NCI-H1092 treated with DMSO at 0.1 percent for 48 hours (cell line): ENCODE measurements at places on chromosomes 16 and 17.

GRCh38 chr17:8062435-8062806 lies 23.6 kb downstream of the ALOX15B start:
- no peak for DNase-seq

DNA sequence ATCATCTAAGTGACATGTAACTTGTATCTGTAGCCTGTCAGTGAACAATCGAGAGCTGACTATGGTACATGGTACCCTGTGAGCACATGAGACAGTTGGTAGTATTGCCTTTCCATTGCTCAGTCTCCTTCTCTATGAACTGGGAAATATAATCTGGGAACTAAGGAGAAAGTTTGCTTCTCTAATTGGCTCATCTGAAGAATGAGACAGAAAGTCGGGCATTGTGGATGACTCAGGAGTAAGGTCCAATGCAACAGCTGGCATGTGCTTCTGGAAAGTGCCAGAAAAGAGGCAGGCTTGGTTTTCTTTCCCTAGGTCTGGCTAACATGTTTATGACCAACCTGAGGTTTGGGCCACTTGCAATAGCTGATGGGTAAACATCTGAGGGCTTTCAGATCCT lies 51.9 kb downstream of the ZZEF1 start:
- no peak for DNase-seq

DNA sequence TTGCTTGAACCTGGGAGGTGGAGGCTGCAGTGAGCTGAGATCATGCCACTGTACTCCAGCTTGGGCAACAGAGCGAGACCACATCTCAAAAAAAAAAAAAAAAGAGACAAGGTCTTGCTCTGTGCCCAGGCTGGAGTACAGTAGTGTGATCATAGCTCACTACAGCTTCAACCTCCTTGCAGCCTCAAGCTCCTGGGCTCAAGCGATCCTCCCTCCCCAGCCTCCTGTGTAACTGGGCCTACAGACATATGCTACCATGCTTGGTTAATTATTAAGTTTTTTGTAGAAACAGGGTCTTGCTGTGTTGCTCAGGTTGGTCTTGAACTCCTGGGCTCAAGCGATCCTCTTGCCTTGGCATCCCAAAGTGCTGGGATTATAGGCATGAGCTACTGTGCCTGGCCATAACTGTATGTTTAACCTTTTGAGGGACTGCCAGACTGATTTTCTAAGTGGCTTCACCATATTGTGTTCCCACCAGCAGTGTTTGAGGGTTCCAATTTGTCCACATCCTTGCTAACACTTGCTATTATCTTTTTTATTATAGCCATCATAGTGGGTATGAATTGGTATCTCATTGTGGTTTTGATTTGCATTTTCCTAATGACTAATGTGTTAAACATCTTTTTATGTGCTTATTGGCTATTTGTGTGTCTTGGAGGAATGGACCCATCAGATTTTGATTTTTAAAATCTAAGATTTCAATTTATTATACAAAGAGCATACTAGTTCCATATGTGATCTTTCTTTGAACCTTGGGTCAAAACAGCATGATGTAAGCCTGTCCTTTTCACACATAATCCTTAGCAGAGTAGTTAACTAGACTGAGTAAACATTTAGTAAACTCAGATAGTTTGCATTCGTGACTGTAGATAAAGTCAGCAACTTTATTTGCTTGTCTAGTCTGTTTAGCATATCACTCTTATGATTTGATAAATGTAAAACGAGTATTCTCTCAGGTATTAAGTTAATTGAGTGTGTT lies 38.1 kb upstream of the KPNB1 start:
- no peak for DNase-seq

DNA sequence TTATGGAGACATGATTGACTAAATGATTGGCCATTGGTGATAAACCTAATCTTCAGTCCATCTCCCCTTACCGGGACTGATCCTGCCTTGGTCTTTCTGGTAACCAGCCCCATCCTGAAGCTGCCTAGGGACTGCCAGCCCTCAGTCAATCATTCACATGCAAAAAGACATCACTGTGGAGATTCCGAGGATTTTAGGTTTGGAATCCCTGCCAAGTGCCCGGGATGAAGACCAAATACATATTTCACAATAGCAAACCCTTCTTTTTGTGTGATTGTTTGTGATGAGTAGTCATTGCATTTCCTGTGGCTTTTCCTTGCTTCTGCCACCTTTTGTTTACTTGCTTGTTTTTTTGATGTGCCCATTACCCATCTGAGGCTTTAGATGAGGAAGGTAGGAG lies 44.0 kb downstream of the EPN2 start:
- no peak for DNase-seq

GRCh38 chr17:10976401-10976800 lies 138.5 kb upstream of the PIRT start:
- DNase-seq, result no peak

- DNase-seq, result no peak
Measured at GRCh38 chr16:81693744-81694303, 85.3 kb upstream of the PLCG2 start.

DNA sequence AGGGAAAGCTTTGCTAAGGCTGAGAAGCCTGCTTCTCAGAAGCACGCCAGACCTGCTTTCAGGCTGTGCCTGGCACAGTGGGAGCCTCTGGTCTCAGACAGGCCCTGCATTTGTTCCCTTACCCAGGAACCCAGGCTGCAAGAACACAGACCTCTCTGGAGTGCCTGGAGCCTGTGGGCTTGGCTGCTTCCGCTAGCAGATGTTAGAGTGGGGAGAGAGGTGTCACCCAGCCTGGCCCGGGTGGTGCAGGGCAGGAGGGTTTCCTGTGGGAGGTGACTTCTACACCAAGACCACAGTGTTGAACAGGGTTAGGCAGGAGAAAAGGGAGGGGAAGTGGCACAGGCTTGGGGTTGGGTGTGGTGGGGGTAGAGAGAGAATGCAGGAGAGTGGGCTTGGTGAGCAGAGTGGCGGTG lies 35.8 kb upstream of the ADGRG1 start:
- DNase-seq, result no peak

GRCh38 chr16:69564845-69565670 lies 708 bp upstream of the NFAT5 start:
- no peak for DNase-seq

DNA sequence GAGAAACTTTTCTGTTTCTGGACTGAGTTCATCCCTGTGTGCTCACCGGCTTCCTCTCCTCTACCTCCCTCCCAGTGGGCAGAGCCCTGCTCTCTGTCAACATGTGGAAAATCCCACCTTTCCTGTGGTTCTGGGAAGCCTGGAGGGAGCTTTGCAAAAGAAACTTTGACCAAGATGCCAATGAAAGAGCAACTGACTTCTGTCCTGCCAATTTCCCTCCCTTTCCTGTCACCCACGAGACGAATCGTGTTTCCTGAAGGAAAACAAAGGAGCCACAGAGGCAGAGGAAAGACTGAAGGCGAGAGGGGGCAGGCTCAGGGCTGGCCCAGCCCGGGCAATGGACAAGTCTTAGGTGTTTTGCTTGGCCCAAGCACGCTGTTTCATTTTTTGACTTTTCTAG lies 82.8 kb downstream of the PLCG2 start:
- no peak for DNase-seq

DNA sequence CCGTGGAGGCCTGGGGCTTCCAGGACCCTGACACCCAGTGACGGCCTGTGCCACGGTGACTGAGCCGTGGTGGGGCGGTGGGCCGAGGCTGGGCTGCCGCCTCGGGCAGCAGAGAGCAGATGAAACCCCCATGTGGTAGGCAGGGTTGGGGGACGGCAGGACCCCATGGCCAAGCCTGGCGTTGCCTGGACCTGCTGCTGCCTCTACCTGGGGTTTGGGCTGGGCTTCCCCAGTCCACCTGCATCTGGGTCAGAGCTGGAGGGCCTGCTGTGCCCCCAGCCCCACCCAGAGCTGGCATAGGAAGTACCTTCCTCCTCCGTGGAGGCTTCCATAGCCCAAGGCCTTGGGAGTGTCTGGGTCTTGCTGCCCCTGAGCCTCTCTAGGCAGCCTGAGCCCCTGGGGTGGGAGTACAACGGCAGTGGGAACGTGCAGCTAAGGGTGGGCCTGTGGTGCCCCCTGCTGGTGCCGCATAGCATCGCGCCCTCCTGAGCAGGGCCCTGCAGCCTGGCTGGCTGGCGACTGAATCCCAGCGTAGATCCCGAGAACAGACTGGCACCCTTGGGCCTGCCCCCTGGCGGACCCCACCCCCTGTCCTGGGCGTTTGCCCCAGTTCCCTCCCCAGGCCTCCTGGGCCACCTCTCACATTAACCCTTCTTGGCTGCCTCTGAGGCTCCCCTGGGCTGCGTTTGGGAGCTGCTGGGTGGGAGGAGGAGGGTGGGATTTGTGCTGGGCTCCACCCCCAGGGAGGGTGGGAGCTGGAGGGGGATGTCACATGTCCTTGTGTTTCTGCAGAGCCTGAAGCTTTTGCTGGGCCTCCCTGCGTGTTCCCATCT lies 12.6 kb upstream of the ATP6V0C start:
- peak; percentile 82 for DNase-seq

- DNase-seq, result no peak
Measured at GRCh38 chr16:2331199-2331930, 9.2 kb downstream of the ABCA3 start.

- no peak for DNase-seq
Measured at GRCh38 chr16:68319185-68319908, 8.5 kb downstream of the PRMT7 start.

DNA sequence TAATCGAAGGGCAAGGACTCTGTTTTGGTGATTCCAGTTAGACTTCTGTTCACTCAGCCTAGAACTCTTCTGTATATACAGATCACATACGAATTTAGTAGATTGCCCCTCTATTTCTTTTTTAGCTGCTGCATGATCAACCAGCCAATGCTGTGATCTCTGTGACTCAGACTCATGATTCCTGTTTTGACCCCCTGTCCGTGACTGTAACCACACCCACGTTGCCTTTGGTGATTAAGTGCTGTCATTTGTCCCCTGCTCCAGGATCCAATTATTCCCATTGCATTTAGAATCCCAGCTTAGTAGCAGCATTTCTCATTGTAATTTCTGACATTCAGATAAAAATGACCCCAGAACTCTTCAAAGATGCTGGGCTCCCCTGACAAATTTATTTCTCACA lies 545.7 kb downstream of the NPIPA7 start:
- DNase-seq, result no peak

GRCh38 chr16:82876951-82877350 lies 250.2 kb downstream of the CDH13 start:
- no peak for DNase-seq

GRCh38 chr16:3401719-3402397 lies 843 bp downstream of the ZNF174 start:
- DNase-seq, result no peak

DNA sequence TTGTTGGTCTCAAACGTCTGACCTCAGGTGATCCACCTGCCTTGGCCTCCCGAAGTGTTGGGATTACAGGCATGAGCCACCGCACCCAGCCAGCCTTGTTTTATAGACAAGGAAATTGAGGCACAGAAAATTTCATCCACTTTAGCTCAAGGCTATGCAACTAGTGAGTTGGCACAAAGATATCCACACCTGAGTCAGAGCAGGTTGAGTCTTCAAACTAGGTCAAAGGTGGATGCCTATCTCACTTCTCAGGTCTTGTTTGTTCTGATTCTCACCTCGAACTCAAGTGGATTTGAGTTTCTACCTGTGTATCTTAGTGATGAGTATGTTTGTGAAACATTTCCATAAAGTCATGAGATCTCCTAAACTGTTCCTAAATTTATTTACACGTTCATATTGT lies 35.6 kb upstream of the GAS7 start:
- DNase-seq, result no peak

DNA sequence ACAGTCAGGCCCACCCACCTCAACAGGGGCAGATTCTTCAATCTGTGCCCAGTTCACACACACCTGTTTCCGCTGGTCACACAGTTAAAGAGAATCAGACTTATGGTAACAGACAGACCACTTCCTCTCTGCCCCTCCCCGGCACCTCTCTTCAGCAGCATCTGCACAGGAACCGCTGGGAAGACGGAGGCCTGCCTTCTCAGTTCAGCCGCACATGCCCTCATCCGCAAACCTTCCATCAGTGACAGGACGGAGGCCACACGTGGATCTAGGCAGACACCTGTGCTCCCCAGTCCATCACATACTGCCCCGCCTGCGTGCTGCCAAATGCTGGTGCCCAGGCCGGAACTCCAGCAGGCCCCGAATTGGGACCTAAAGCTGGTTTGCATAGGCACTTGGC lies 10.3 kb downstream of the PHB1 start:
- DNase-seq, result no peak

DNA sequence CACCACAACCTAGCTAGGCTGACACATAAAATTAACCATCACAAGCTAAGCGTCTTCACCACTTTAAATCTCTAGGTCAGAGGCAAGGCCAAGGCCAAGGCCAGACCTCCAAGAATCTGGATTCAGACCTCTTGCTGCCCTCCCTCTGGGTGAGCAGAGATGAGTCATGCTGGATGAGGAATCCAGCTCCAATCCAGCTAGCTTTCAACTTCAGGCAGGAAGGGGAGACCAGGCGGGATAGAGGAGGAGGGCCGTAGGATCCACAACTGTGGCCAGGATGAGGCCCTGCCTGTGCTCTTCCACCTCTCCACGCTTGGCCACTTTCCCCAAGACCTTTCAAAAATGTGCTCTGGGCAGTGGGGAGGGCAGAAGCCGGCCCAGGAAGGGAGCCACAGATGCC lies 14.7 kb downstream of the LRRC75A start:
- no peak for DNase-seq

DNA sequence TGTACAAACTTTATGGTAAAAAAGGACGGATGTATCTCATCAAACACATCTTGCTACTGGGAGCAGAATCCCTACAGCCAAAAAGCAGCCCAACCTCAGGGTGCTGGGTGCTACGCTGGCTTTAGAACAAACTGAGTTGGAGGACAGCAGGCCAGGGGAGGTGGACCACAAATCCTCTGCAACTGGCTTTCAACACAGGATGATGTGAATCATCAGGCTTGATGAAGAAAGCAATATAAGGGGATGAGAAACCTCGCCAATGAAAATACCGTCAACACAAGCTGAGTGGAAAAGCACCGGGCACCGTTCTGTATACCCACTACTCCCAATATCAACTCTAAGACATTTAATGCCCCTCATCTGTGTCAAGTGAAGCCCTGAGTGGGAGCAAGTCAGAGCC lies 14.3 kb downstream of the HBQ1 start:
- no peak for DNase-seq

DNA sequence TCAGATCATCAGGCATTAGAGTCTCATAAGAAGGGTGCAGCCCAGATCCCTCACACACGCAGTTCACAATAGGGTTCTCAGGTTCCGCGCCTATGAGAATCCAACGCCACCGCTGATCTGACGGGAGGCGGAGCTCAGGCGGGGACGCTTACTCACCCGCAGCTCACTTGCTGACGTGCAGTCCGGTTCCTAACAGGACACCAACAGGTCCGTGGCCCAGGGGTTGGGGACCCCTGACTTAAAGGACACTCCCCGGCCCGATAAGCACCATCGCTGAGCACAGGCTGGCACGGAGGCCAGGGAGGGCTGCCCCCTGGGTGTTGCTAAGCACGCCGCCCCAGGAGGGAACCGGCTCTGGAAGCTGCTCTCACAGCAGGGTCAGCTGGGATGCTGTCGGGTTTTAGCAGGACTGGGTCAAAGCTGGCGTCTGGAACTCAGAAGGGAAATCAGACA lies 30.1 kb upstream of the BAHCC1 start:
- DNase-seq, result no peak

- DNase-seq, result peak; percentile 43
Measured at GRCh38 chr16:9092978-9093344, 1.5 kb downstream of the HAPSTR1 start.
